ENCODE measurements at places on chromosomes 7 and 10. TPM values are rescaled to one million over a fixed set of nuclear protein-coding genes. Genes with fewer than 3 reads are reported as not detected.

SYT15B gene
- not detected for total RNA-seq

CHST15 gene
- 27.1 TPM for total RNA-seq

PRLHR gene
- total RNA-seq: not detected

TMEM229A gene
- not detected for total RNA-seq

EBF3 gene
- total RNA-seq: not detected

Data from Caki2 (cell line).